Stimulated activated CD4-positive, alpha-beta T cell treated with anti-CD3 and anti-CD28 coated beads, Interleukin-2, amount 100 ng/mL, for 4 hours (primary cell): ENCODE measurements at places on chromosomes 11 and 22.

- peak; percentile 52 for DNase-seq
Measured at GRCh38 chr22:25057013-25057881, 104.7 kb downstream of the KIAA1671 start.

- DNase-seq, result no peak
Measured at GRCh38 chr11:10117709-10118351, 176.2 kb downstream of the SBF2 start.

DNA sequence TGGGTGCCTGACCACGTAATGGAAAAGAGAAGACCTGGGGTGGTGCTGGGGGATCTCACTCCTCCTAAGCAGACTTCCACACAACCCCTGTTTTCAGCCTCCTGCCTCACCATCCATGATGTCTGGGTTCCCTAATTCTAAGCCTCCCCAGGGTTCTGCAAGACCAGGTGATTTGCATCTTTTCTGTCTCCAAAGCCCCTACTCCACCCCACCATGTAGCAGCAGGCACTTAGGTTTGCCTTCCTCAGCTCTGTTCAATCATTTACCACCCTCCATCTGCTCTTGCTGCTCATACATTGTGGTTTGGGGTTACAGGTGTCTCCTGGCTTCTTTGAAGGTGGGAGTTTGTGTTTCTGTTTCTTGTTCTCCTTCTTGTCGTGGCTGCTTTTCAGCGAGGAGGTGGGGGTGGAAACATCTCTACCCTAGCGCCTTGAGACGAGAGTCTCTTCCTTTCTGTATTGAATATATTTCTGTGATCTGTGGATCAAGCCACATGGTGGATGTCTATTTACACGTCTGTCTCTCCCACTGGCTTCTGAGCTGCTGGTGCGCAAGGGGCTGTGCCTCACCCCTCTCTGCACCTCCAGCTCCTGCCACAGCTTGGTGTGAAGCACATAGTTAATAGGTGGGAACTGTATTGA lies 6.6 kb upstream of the SSTR3 start:
- DNase-seq, result peak; percentile 83

GRCh38 chr11:121282886-121283502 lies 9.6 kb upstream of the SC5D start:
- no peak for DNase-seq

- no peak for DNase-seq
Measured at GRCh38 chr11:111137846-111138245, 107.7 kb upstream of the POU2AF2 start.

- DNase-seq, result no peak
Measured at GRCh38 chr22:37263966-37264887, 18.1 kb upstream of the CYTH4 start.

DNA sequence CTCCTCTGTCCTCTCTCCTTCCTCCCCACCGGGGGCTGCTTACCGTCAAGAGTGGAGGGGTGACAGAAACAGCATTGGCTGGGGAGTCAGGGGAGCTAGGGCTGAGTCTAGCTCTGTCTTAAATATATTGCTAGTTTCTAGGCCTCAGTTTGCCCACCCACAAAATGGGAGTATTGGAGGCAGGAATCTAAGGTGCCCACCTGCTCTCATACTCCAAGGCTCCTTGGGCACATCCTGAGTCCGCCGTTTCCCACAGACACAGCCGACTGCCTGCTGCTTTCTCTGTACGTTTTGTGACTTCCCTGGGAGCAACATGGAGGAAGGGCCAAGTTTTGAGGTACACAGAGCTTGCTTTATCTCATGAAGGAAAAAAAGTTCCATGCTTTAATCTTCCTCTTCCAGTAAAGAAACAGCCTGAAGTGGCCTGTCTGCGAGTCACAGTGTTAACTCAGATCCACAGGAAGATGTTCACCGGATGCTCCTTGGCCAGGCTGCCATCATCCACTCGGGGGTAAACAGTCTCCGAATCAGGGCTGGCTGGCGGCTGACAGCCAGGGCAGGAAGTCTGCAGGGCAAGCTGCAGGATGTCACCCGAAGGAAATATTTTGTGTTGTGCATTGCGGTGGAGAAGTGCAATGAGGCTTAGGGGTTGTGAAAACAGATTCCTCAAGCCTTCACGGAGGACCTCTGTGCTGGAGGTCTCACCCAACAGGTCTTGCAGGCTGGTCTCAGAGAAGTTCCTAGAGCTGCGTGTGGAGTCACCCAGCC lies 11.0 kb upstream of the CERK start:
- DNase-seq, result peak; percentile 41

DNA sequence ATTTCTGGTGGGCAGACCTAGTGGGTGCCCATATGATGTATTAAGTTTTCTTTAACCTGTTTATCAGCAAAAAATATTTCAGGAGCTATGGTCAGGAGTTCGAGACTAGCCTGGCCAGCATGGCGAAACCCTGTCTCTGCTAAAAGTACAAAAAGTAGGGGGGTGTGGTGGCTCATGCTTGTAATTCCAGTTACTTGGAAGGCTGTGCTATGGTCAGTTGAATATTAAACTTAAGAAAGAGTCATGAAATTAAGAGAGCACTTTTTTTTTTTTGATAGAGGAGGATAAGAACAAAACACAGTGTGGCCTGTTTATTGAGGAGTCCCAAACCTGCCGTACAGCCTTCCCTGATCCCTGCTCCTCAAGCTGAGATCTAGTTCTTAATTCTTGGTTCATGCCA lies 29.8 kb downstream of the OR6Q1 start:
- DNase-seq, result no peak

DNA sequence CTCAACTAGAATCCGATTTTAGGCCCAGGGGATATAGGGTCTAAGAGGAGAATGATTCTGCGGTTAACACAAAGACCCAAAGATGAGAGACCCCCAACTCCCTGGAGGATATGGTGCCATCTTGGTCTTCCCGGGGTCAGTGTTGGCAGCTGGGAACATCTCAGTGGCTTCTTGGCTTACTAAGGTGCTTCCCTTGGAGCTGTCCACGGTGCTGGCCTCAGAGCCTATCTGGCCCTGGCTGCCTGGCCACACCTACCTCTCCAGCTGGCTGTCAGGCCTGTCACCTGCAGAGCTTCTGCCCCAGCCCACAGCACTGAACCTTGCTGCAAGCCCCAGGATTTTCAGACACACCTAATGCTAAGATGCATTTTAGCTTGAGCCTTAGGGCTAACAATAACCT lies 70.7 kb upstream of the THY1 start:
- DNase-seq, result no peak

GRCh38 chr22:37260901-37261336 lies 16.9 kb upstream of the RAC2 start:
- peak; percentile 50 for DNase-seq

GRCh38 chr22:29317827-29318454 lies 2.4 kb upstream of the RASL10A start:
- DNase-seq, result no peak

- no peak for DNase-seq
Measured at GRCh38 chr11:124834526-124835180, 30.6 kb upstream of the ROBO3 start.

DNA sequence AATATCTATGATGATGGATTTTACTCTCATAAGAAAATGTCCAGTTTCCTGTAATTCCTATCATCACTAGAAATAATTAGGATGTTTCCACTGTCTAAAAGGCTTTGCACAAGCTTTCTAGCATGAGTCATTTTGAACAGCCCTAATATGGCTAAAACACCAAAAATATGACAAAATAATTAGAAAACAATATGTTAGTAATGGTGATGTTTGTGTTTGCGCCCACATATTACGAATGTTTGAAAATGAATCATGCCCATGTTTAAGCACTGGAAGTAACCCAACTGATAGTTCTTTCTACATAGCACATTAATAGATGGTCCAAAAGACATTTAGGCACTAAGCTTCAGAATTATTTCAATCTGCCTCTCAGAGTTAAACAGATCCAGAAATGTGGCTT lies 96.0 kb downstream of the TRPC6 start:
- no peak for DNase-seq

DNA sequence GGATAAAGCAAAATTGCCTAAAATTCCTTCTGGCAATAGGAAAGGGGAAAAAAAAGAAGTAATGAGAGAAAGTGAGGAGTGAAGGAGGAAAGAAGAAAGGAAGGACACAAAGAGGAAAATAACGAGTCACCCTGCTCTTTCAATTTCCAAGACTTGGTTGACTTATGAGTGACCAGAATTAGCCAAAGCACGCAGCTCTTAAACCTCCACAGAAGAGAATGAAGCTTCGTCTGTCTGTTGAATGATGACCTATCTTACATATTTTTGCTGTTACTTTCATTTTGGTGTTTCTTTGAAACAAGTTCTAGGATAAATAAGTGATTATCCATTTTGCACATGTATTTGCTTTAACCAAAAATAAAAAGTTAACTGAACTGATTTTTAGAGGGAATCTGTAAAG lies 728 bp downstream of the MMP27 start:
- no peak for DNase-seq

GRCh38 chr11:39806652-39807051 lies 1652.8 kb downstream of the LRRC4C start:
- no peak for DNase-seq

DNA sequence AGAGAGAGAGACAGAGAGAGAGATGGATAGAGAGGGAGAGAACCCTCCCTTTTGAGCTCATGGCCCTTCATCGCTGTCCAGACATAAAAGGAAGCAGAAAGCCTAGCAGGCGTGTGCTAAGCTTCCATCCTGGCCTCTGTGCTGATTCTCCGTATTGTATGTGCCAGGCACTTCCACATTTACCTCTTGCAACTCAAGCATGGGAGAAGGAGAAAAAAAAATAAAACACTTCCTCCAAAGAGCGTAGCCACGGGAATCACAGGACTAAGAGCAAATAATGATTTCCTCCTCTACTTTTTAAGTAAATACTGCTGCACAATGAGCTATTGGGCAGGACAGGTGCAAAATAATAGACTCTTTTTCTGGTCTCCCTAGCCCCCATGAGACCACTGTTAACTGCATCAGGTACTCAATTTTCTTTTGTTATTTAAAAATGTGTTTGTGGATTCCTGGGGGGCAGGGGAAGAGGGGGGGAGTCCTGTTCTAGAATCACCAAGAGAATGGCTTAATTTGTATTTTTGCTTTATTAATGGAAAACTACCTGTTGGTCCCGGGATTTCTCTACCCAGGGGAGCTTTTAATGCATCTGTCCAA lies 154.3 kb downstream of the NXPE2 start:
- no peak for DNase-seq

DNA sequence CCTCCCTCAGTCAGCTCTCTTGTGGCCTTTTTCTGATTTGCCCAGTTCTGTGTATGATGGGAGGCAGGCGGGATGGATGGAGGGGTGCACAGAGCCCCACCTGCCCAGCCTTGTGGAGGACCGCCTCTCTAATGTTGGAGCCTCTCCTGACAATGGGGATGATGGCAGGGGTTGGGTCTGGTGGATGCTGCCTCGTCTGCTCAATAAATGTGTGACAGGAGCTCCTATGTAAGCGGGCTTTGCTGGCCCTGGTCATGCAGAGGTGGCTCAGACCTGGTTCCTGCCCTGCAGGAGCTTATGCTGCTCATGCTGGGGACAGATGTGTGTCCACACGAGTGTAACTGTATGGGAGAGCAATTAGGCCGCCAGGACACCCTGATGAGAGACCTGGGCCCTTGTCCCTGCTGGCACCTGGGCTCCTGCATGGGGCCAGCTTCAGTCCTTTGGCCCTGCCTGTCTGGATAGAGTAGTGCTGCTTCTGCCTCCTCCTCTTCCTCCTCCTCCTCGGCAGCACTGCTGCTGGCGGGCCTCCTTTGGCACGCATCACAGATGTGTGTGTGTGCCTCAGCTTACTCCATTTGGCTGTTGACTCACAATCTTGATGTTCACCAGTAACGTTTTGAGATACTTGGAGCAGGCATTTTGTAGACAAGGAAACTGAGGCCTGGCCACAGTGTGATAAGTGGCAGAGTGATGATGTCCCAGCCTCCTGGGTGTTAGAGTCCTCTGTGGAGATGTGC lies 131.0 kb downstream of the TBC1D22A start:
- DNase-seq, result no peak

DNA sequence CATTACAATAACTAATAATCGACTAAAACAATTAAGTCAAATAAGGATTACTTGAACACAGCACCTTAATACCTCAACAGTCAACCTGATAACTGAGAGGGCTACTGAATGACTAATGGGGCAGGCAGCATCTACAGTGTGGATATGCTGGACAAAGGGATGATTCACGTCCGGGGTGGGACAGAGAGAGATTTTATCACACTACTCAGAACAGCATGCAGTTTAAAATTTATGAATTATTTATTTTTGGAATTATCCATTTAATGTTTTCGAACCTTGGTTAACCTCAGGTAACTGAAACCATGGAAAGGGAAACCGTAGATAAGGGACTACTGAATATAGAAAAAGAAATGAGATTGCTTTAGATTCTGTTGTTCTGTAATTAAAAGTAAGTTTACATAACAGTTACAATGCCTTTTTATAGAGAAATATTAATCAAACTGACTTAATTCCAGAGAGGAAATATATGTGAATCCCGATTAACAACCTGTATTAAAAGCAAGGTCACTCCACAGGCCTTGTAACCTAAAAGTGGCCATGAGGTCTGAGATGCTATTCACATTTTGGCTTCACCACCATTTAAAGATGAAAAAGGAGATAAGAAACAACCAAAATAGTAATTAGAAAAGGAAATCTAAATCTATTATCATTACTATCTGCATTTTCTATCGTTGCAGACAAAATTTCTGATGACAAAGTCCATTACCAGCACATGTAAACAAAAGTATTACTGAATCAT lies 119.0 kb upstream of the TP53AIP1 start:
- no peak for DNase-seq

GRCh38 chr11:15519124-15519791 lies 404.5 kb downstream of the INSC start:
- no peak for DNase-seq

GRCh38 chr11:76781046-76781801 lies 1.9 kb upstream of the TSKU start:
- no peak for DNase-seq

DNA sequence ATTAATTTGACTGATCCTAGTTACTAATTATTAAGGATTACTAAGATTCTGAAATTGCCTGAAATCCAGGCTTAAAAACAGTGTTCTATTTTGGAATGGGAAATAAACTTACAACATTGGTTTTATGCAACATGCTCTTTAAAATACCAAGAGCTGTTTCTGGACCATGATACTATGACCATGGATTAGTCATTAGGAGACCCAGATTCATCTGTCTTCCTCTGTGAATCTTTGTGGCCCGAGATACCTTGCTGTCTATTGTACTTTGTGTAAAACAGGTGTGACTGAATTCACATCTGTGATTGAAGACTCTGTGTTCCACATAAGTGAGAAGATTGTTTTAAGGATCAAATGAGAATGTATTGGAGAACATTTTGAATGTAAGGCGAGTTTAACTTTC lies 98.8 kb downstream of the HSD17B12 start:
- DNase-seq, result no peak

- DNase-seq, result no peak
Measured at GRCh38 chr11:73446766-73447165, 70.6 kb downstream of the RELT start.
